Stomach (tissue), 19 donors: ENCODE measurements at places on chromosomes 2 and 18. TPM values are rescaled to one million over a fixed set of nuclear protein-coding genes. Genes with fewer than 3 reads are reported as not detected.

DNA sequence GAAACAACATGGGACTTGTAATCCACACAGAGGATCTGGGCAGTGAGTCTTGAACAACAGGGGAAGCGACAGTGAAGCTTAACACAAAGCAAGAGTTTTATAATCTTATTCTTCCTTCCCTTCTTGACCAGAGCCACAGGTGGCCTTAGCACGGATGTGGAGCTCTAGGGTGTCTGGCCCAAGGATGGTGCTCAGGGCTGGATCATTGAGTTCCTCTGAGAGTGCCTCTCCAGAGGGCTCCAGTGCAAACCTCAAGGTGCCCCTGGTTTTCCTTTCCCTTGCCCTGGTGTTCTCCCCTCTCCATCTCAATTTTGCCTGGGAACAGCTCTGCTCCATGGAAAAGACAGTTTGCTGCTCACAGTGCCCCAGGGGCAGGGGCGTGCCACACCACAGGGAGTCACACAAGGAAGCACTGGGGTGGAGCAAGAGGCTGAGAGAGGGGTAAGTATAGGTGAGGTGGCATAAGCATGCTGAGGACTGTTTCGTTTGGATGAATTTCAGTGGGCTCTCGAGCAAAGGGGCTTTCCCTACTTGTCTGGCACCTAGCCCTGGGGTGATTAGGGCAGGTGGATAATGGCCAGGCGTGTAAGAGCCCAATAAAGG, 88.6 kb upstream of the B3GNT7 start:
- DNase-seq, result no peak

DNA sequence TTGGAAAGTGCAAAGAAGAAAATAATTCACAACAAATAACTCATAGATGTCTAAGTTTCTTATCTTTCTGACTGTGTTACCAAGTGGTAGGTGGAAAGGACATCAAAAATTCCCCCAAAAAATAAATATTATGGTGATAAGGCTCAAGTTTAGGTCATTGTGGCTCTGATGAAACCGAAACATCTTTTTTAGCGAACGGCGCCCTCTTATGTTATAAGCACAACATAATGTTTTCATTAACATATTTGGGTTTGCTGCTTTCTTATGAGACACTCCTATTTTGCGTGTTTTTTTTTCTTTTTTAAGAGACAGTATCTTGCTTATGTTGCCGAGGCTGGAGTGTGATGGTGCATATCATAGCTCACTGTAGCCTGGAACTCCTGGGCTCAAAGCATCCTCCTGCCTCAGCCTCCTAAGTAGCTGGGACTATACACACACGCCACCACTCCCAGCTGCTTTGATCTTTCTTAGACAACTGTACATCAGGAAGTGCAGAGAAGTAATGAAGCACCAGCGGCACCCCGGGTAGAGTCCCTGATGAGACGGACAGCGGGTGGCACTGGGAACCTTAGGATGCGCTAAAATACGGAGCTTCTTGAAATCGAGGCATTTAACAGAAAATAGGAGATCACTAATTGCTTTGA, 38.5 kb upstream of the SLC35G4 start:
- DNase-seq, result no peak

GRCh38 chr2:207296265-207296948, 130.7 kb upstream of the KLF7 start:
- no peak for DNase-seq

DNA sequence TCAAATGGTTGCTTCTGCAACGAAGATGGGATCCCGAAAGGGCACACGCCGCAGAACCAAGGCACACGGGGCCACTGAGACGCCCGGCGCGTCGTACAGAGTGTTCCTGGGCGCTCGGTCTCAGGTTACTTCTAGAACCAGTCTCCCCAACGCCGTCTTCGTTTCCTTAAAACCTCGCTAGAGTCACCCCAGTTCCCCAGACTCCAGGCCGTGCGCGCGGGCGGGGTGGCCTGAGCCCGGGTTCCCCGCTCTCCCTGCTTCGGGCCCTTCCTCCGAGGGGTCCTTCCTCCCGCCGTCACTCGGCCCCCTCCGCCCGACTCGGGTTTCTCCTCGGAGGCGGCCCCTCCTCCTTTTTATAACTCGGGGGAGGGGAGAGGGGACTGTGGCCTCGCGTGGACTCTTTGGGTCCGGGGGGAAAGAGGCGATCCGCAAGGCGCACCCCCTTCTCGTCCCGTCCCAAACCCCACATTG, 774 bp upstream of the FZD7 start:
- peak; percentile 47 for DNase-seq

DNA sequence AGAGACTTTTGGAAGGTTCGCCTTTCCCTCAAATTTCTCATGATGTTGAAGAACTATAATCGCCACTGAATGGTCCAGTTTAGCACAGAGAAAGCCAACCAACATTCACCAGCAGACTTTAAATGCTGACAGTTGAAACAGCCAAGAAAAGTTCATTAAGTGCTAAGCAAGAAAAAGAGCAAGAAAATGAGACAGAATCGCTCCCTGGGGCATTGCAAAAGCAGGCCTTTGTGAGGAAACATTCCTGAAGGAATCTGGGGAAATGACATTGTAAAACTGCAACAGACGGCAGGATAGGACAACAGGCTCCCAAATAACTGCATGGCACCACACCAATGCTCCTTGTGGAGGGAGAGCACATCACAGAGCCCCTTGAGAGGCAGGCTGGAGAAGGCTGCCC, 269.3 kb upstream of the ID2 start:
- no peak for DNase-seq

The CNGA3 gene
- 1.1 TPM for total RNA-seq

The MYOM1 gene
- 2.9 TPM for total RNA-seq

- peak; percentile 73 for DNase-seq
These were observed 125.4 kb downstream of the CTIF start for GRCh38 chr18:48663931-48664847.

The IDH1 gene
- total RNA-seq, result 102 TPM

The ANKRD30BL gene
- total RNA-seq, result 0.73 TPM

DNA sequence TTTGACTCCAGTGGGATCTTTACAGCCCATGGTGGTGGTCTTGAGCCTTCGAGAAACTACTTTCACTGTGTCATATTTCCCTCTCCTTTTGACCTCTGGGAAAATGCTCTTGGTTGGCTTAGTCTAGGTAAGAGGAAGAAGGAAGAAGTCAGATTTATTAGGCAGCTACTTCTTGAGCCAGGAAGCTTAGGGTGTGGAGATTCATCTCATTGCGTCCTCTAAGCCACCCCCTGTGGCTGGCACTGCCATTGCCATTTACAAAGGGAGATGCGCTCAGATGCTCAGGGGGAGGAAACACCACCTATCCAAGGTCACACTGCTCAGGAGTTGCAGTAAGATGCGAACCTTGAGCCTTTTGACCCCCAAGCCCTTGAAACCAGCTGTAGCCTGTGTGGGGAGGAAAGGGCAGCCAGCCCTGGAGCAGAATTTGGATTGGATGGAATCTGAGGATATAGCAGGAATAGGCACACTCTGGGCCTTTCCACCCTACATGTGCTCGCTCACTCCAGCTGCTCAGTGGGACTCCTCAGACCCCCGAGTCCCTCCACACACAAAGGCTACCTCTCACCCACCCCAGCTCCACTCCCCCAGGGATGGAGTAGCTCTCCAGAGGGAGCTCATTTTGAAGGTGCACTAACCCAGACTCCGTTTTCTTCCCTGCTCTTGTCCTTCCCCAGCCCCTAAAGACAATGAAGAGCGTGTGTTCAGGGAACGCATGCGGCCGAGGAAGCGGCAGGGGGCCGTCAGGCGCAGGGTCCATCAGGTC, 321.3 kb upstream of the EPAS1 start:
- no peak for DNase-seq

DNA sequence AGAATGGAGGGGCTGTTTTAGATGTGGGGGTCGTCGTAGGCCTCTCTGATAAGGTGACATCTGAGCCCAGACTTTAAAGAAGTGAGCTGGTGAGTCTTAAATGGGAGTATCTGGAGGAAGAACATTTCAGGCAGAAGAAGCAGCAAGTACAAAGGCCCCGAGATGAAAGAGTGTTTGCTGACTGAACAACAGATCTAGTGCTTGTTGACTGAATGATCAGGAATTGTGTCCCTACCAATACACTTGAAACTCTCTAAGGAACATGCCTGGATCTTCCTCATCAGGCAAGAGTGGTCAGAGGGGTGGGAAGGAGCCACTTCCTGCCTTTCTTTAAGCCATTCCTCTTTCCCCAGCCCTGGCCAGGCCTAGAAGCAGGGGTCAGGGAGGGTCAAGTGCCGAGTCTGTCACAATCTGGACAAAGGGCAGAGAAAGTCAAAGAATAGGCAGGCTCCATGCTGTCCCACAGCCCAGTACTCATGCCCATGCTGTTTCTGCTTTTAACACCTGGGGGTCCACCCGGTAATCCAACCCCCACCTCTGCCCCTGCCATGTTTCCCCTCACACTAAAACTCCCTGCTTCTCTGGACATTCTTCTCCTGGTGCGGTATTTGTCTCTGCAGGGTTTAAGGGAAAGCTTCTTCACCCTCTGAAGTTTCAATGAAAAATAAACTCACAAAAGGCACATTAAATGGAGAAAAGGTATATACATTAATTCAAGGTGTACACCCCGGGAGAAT, 3.0 kb upstream of the TMEM37 start:
- DNase-seq, result no peak

The CD8B2 gene
- total RNA-seq, result not detected

- DNase-seq, result peak; percentile 83
These were observed 447 bp downstream of the RETSAT start for GRCh38 chr2:85353876-85354285.

GRCh38 chr2:401019-401679, 113.3 kb upstream of the ALKAL2 start:
- DNase-seq, result peak; percentile 52

GRCh38 chr18:3248062-3248657, 559 bp downstream of the MYL12A start:
- no peak for DNase-seq

DNA sequence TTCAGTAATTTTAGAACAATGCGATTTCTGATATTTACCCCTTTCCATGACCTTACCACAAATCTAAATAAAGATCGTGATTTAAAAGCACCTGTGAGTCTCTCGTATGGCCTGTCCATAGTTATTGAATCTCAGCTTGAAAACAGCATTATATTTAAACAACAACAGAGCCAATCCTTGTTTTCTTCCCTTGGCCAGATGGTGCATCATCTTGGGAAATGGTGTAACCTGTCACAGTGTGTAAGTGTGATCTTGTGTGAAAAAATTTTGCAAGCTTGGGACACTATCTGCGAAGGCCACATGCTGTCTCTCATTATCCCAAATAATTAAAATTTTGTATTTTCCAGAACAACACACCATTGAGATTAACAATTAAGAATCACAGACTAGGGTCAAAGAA, 262.7 kb upstream of the SPHKAP start:
- no peak for DNase-seq

DNA sequence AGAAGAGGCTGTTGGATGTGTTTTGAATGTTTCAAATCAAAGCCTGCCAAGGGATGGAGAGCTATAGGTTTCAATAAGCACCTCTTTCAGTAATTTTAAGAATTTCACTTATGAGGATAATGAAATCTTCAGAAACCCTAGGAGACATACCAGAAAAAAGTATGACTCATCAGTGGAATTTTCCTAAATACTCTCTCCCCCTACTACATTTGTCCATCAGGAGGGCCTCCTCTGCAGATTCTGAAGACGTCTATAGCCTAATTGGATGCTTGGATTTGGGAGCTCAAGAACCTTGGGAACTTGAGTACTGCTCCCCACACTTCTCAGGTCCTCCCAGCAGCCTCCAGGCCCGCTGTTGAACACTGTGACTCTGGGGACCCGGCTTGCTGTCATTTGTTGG, 374.3 kb downstream of the SLC4A3 start:
- no peak for DNase-seq

GRCh38 chr2:217797165-217797564, 205.6 kb downstream of the TNS1 start:
- DNase-seq, result peak; percentile 22

DNA sequence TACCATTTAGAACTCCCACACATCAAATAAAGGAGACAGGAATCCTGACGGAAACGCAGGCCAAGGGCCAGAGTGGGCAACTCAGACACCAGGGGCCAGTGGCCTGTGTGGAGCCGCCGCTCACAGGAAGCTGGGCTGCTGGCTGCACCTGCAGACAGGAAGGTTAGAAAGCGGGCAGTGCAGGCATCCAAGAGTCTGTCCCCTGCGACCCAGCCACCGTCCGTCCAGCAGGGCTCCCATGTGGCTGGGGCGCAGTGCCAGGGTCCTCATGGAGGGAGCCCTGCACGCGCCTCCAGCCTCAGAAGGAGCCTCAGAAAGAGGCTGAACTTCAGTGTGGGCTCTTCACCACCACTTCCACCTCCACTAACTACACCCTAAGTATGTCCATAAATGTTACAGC, 2.5 kb upstream of the ANO7 start:
- DNase-seq, result no peak

DNA sequence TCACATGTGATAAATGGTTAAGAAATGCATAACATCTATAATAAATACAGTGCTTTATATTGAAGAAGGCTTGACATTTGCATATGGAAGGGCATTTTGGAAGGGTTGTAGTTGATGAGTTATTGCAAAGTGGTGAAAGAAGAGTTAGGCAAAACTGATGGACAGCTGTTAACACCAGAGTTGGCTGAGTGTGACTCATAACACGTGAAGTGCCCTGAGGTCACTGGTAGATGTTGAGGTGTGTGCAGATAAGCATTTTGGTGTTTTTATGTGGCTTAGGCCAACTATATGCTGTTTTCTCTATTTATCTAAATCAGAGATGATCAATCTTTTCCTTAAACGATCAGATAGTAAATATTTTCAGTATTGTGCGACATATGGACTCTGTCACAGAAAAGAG, 154.3 kb upstream of the KCNH7 start:
- no peak for DNase-seq
